LHCN-M2 (cell line): ENCODE measurements at places on chromosomes 3 and 15. TPM values are rescaled to one million over a fixed set of nuclear protein-coding genes. Genes with fewer than 3 reads are reported as not detected.

IL16 gene
- total RNA-seq = not detected in 2 replicates

- no peak for DNase-seq
Observed at GRCh38 chr3:49013113-49013737, 5.2 kb downstream of the DALRD3 start.

DNA sequence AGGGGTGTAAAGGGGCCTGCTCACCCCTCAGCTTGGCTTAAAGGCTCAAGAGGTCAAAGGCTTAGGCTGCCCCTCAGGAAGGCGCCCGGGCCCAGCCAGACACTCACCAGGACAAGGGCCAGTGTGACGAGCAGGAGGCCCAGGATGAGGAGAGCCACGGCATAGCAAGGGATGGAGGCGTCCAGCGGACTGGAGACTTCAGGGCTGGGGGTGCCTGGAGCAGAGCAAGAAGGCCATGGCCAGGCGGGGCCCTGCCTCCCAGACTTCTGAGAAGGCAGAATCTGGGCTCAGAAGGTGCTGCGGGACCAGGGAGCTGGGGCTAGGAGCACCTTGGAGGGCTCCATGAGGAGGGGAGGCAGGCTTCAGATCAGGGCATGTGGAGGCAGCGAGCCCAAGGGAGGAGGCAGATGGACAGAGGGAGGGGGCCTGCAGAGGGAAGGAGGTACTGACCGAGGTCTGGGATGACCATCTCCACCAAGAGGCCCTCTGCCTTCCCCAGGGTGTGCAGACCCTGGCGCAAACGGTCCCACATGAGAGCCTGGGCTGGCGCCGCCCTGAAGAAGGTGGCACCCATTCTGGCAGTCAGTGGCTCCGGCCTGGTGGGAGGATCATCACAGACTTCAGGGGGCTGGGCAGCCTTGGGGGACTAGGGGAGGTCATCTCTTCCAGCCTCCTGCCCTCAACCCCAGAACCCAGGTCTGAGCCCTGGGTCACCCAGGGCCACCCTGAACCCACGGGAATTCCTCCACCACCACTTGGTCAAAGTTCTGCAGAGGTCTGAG, 24.5 kb downstream of the C15orf39 start:
- no peak for DNase-seq

- DNase-seq = peak; percentile 80
Observed at GRCh38 chr3:188139466-188139865, 14.5 kb upstream of the LPP start.

DNA sequence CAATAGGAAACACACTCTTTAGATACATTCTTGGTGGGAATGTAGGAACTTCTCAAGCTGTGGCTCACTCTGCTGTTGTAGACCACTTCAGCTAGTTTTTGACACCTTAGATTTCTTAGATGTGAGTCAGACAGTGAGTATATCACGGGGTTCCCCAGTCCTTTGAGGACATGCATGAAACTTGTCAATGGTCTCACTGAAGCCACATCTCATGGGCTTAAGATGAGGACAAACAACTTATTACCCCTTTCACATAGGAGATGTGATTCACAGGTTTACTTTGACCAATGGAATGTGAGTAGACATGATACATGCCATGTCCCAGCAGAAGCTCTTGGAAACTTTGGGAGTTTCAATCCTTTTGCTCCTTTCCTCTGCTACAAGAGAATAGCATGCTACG, 325.5 kb downstream of the CHST2 start:
- peak; percentile 32 for DNase-seq
